ENCODE measurements at places on chromosomes 2 and 18.
A peak's percentile ranks its signal among the peaks of the same experiment; 100 is the strongest.

GRCh38 chr2:147086715-147087114 lies 758.1 kb upstream of the ACVR2A start:
- DNase-seq, result no peak

DNA sequence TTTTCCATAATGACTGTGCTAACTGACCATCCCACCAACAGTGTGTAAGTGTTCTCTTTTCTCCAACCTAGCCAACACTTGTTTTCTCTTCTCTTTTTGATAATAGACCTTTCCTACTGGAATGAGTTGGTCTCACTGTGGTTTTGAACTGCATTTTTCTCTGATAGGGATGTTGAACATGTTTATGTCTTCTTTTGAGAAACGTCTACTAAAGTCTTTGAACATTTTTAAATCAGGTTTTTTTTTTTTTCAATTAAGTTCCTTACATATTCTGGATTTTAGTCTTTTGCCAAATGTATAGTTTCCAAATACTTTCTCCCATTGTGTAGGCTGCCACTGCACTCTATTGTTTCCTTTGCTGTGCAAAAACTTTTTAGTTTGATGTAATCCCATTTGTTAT lies 405.5 kb upstream of the FIGN start:
- no peak for DNase-seq

GRCh38 chr2:3034396-3034795 lies 343.2 kb downstream of the EIPR1 start:
- no peak for DNase-seq

DNA sequence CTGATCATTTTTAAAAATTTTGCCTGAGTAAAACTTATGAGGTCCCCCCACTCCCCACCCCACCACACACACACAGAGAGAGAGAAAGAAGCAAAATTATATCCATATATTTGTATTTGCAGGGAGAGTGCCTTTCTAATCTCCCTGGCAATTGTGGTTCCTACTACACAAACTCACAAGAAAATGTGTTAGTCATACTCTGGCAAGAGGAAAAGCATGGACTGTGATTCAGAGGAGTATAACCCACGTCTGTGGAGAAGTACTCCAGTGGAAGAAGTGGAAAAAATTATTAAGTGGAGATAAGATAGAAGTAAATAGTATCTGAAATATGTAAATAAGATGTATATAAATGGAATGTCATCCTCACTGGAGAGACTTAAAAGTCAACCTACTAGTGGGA lies 114.0 kb downstream of the DSEL start:
- DNase-seq, result no peak

DNA sequence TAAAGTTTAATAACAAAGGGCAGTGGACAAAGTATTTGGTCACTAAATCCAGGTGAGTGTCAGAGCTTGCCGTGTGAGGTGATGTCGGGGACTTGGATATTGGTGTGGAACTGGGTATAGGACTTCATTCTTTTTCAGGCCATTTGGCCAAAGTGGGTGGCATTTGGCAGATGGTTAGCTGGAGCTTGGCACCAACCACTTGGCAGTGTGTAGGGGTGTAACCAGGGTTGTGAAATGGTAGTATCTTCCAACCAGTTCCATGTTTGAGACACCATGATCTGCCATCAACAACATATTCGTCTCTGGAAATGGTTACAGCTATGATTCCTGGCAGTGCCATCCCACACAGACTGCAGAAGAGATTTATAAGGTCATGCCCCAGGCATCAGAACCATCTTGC lies 113.9 kb downstream of the CCDC85A start:
- no peak for DNase-seq

DNA sequence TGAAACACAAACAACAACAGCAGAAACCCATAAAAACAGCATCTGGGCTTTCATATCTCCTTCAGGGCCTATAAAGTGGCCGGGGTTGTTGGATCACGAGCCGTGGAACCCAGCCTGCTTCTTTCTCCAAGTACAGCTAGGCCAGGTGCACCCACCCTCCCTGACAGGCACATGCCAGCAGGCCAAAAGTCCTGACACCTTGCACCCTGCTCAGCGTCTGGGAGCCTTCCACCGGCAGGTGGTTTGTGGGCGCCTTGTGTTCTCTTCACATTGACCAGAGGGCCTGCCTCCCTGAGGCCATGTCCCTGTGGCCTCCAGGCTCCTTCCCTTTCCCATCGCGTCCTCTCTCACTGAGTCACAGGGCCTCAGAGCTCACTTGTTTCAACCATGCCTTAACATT lies 271.6 kb downstream of the ZNF516 start:
- DNase-seq, result no peak

GRCh38 chr18:53907921-53908320 lies 316.5 kb downstream of the MBD2 start:
- no peak for DNase-seq

- DNase-seq, result no peak
These were observed 9.4 kb upstream of the PRLH start for GRCh38 chr2:237556773-237557632.

DNA sequence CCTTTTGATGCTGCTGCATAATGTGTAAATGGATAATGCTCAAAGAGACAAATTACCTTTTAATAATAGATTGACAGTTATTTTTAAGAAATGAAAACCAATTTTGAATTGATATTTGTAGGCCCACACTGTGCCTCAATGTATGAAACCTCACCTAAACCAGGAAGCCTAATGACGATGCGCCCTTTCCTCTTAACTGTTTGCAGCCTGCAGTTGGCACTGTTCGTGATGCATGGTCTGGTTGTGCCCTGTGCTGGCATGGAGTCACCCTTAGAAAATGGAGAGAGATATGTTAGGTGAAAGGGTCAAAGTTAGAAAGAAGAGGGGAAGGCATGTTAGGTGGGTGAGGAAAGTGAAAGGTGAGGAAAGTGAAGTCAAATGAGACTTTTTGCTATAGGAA lies 390.2 kb downstream of the PTPRM start:
- DNase-seq, result no peak

DNA sequence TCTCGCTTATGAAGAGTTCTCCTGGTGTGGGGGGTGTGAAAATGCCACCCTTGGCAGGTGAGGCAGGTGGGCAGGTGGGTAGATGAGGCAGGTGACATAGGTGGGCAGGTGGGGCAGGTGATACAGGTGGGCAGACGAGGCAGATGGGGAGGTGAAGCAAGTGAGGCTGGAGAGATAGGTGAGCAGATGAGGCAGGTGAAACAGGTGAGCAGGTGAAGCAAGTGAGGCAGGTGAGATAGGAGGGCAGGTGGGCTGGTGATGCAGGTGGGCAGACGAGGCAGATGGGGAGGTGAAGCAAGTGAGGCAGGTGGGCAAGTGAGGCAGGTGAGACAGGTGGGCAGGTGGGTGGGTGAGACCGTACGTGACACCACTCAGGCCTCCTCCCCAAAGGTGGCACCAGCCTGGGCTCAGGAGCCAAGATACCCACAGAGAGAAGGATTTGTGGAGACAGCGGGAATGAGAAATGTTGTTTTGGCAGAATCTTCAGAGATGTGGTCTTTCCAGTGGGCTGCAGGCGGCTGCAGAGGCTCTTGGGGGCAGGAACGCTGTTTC lies 232.3 kb upstream of the MYT1L start:
- no peak for DNase-seq

GRCh38 chr2:192696857-192697256 lies 502.1 kb upstream of the TMEFF2 start:
- no peak for DNase-seq

DNA sequence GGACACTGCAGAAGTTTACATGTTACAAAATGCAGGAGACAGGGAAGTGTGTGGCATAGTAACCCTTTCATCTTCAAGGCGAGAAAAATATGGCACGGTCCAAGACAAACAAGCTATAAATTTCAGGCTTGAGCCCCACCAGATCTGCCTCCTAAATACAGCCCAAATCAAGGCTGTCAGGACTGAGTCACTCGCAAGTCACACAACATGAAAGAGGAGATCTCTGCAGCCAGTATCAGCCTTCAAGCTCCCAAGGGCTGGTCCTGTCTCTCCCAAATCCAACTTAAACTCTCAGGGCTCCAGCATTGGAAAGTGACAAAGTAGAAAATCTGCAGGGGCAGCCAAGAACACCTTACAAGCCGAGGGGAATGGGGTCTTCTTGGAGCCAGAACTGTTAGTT lies 106.3 kb upstream of the GATA6 start:
- no peak for DNase-seq

GRCh38 chr18:3211236-3211992 lies 8.4 kb downstream of the MYOM1 start:
- DNase-seq, result no peak

- no peak for DNase-seq
These were observed 1.7 kb downstream of the L3MBTL4 start for GRCh38 chr18:6412933-6413472.

DNA sequence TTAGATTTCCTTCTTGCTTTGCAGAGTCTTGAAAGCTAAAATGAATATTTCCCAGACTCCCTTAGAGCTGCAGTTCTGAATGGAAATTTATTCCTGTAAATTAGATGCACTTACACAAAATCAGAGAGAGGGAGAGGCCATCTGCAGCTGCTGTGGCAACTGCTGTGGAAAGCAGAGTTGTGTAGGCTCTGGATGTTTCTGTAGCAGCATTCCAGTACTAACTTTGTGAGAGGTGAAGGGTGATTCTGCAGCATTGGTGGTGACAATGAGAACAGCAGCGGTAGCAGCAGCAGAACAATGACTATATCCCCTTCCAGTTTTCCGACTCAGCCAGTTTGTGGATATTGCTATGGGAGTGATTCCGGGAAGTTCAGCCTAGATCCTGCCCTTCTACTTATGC lies 433.0 kb upstream of the REG3G start:
- no peak for DNase-seq

- no peak for DNase-seq
These were observed 2.9 kb upstream of the SLC9A4 start for GRCh38 chr2:102470168-102470567.

- no peak for DNase-seq
These were observed 194.3 kb downstream of the LDLRAD4 start for GRCh38 chr18:13412901-13413300.

DNA sequence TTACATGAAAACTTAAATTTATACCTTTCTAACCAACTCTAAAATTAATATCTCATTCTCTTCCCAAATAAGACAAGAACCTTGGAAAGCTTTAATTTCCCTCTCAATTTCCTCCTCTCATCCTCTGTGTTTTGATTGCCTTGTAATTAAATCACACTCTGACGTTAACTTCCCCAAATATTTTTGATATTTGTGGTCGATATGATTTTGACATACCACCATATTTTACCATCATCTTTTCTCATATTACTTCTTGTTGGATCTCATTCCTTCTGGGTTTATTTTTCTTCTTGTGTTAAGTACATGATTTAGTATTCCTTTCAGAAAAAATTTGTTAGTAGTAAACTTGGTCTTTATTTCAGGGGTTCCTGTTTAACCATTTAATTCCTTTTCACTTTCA lies 69.6 kb downstream of the RDH14 start:
- no peak for DNase-seq

DNA sequence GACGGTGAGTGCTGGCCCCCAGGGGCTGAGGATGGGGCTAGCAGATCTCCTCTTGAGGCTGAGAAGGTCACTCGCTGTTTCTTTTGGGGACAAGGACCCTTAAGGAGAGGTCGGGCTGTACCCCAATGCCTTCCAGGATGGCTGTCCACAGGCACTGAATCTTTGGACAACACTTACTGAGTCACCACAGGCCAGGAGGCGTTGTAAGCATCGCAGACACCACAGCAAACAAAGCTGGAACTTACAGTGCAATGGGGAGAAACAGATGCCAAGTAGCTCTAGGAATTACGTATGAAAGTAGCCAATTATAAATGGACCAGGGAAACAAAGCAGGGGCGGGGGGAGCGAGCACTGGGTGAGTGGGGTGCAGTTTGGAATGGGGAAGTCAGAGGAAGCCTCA lies 219.8 kb downstream of the GLI2 start:
- DNase-seq, result no peak

DNA sequence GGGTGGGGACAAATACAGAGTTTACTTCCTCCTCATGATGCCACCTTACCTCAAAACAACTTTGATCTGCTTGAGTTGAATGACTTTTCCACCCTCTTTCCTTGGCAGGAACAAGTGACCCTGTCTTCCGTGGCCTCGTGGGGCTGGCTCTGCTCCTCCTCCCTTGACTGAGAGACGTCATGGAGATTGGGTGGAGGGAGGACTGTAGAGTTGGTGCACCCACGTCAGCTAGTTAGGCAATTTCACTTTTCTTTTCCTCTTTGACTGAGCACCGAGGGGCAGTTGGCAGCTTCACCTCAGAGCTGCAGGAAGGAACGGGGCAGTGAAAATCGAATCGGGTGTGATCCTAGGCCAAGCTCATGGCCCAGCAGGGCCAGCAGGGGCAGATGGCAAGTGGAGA lies at the start of gene SP140:
TSS of gene SP140 (plus strand) at position 251 of the 400 bp plus-strand sequence. CDS start at position 360, 109 bp downstream.
- no peak for DNase-seq

GRCh38 chr18:36757081-36757480 lies 71.7 kb downstream of the TPGS2 start:
- DNase-seq, result no peak

GRCh38 chr2:118122594-118123281 lies 34.5 kb downstream of the INSIG2 start:
- no peak for DNase-seq

DNA sequence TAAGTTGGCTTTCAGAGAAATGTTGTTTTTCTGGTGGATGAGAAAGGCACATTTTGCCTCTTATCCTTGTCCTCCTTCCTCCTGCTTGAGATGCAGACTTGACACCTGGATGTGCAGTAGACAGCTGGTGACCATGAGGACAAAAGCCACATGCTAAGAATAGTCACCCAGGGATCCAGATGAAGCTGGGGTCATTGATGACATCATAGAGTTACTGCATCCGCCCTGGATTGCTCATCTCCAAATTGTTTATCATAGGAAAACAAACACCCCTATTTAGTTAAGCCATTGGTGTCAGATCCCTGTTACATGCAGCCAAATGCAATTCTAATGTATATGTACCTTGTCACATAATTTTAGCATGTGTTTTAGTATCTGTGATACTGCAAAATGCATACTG lies 16.3 kb upstream of the SLC1A4 start:
- DNase-seq, result no peak

DNA sequence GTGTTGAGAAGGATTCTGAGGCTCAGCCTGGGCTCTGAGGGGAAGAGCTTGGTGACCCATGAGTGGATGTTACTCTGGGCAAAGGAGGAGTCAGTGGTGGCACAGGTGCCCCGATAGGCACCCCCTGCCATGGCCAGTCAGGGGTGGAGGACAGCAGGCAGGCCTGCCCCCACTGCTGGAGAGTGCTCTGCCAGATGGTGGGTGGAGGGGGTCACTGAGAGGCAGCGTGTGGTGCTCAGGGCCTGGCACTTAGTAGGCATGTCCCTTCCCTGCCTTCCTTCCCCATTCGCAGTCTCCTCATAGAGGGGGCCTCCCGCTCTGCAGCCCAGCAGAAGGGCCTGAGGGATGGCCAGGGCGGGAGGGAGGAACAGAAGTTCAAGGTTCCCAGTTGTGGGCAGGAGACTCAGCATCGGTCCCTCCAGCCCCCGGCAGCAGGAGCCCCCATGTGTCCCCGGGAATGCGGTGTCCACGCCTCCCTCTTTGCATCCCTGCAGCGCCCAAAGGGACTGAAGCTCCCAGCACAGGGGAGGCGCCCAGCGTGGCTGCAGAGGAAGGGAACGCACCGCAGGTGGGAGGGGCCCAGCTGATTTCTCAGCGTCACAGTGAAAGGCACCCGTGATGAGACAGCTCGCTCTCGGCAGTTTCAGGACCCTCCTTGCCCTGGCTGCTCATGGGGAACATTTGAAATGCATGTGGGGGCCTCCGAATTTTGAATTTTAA lies 5.7 kb upstream of the SNED1 start:
- peak; percentile 62 for DNase-seq

- no peak for DNase-seq
These were observed 131.4 kb downstream of the MSH2 start for GRCh38 chr2:47534179-47534919.

Measured in suprapubic skin (tissue), 4 donors.